ENCODE measurements at places on chromosomes 2 and 18.

- no peak for DNase-seq
Observed at GRCh38 chr2:191957996-191958860, 111.3 kb upstream of the CAVIN2 start.

GRCh38 chr18:34802959-34803358, 92.9 kb downstream of the DTNA start:
- DNase-seq = no peak

DNA sequence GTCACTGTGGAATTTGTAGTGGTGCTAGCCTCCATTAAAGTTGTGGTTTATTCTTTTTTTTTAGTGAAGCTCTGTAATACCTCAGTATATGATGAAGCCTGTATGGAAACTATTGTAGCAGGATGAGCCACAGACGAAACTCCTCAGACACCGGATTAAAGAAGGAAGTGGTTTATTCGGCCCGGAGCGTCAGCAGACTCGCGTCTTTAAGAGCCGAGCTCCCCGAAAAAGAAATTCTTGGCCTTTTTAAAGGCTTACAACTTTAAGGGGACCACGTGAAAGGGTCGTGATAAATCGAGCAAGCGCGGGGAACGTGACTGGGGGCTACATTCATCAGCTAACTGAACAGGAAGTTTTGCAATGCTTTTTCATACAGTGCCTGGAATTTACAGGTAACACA, 8.1 kb upstream of the CCL20 start:
- DNase-seq = no peak

DNA sequence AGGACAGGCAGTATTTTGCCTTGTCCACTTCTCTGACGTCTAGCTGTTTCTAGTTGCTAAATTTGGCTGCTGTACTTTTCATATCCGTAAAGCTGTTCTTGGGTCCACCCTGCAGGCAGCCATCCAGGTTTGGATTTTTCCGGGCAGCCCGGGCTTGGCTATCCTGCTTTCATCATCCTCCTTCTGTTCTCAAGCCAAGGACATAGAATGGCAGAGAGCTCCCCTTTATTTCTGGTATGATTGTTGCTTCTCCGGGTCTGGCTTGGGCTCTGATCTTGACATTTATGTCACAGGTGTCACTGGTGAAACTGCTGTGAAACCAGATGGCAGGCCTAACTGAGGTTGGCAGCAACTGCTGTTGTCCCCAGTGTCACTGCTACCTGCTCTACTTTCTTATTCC, 35.5 kb downstream of the SCN2A start:
- DNase-seq = no peak

- no peak for DNase-seq
Observed at GRCh38 chr2:37271376-37272067, 40.1 kb downstream of the NDUFAF7 start.

DNA sequence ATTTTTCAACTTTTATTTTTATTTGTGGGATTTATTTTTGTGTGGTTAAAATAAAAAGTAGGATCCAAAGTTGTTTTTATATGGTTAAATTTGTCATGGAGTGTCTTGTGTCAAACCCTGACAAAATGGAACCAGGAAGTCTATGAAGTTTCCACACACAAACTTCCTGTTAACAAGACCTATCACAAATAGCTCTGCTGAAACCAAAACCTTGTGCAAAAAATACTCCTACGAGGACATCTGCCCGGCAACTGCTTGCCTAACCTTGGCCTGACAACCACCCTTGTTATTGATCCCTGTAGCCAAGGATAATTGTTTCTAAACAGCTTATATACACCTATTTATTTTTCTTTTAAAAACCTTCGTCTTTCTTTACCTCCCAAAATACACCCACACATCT, 389.6 kb downstream of the TRIB2 start:
- no peak for DNase-seq

DNA sequence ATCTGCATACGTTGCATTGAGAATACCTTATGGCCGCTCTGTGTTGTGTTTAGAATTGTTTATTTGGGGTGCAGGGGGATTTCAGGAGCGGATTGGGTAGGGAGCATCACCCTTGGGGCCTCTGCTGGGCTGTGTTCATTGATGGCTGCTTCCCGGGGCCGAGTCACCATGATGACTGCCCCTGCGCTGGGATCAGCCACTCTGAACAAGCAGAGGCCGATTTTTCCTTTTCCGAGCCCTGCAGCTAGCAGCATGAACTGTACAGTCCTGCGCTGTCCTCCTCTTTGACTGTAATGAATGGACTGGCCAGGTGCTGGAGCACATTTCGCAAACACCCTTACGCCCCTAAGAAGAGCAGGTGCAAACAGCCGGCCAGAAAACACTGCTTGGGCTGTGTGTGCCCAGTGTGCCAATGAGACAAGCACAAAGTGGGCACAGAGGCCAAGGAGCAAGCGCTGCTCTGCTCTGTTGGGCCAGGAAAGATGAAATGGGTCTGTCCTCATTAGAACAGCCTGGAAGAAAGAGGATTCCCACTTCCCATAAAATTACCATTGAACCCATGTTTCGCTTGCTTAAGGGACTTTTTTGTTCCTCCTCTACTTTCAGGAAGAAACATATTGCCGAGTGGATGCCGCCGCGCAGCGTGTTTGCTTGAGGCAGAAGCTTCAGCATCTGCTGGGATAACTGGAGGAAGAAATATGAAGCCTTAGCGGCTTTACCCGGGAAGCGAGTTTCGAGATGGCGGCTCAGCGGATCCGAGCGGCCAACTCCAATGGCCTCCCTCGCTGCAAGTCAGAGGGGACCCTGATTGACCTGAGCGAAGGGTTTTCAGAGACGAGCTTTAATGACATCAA, 82.7 kb downstream of the SH3BP4 start:
- no peak for DNase-seq

GRCh38 chr2:221478485-221478863, 93.6 kb downstream of the EPHA4 start:
- no peak for DNase-seq
